ENCODE measurements at places on chromosomes 5 and 9.

DNA sequence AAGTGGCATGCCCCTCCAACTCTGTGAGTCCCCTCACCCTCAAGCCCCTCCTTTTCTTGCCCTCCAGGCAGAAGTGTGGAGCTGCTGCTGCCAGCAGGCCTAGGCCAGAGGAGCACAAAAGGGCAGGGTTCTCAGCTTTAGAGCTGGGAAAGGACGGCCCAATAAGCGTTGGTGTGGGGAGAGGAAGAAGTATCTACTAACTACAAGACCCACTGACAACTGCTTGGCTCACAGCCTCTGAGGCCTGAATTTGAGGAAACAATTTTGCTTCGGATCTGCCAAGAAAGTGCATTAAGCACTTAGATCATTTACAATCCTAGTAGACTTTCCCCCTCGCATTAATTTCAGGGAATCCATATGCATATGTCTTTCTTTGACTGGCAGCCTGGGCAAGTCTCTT is 179.4 kb downstream of the SNX18 start:
- no peak for DNase-seq

DNA sequence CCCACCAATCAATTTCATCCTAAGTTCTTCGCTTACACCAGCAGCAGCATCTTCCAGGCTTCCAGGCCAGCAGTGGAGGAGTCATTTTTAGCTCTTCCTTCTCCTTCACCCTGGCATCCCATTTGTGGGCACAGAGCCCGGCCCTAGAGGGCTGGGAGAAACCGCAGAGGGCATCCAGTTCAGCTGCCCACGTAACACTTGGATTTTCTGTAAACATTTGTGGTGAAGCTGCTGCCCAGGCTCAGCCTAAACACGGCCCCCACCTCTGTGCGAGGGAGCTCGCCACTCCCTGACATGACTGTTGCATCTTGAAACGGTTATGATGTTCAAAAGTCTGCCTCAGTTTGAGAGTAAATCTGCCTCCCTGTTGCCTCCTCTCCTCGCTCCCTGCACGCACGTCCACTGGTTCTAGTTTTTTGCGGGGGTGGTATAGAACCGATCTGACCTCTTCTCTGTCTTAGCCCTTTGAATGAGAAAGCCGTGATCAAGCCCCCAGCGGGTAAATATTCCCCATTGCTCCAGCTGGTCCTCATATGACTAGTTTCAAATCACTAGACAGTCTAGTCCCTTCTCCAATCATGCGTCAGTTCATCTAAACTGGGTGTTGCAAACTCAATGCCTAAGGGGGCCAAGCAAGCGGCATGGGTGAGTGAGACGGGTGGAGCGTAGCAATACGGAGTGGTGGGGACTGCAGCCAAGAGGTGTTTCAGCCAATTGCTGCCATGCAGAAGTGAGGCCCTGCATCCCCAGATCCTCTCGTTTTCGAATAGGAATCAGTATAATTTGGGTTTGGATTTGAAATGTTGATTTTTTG is 34.9 kb upstream of the N4BP3 start:
- peak; percentile 26 for DNase-seq

GRCh38 chr5:14794583-14795230 is 76.9 kb downstream of the ANKH start:
- DNase-seq: no peak

- no peak for DNase-seq
Measured at GRCh38 chr5:157959370-157959769, 100.4 kb upstream of the CLINT1 start.

DNA sequence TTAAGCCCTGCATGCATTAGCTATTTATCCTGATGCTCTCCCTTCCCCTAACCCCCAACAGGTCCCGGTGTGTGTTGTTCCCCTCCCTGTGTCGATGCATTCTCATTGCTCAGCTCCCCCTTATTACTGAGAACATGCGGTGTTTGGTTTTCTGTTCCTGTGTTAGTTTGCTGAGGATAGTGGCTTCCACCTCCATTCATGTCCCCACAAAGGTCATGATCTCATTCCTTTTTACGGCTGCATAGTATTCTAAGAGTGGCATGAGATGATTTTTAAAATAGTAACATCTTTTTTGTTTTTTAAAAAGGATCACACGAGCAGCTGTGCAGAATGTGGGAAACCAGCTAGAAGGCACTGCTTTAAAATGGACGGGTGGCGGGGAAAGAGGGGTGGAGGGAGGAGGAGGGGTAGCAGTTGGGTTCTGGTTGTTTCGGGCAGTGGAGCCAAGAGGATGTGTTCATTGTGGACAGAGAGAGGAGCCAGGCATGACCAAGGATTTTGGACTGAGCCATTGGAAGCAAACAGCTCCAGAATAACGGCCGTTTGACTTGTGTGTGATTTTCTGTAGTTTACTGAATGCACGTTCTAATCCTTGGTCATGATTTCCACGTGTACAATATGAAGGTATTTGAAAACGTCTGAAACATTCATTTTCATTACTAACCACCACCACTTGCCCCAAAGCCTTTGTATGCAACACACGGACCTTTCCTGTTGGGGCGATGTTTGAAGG is 1.7 kb upstream of the TENT4A start:
- no peak for DNase-seq

DNA sequence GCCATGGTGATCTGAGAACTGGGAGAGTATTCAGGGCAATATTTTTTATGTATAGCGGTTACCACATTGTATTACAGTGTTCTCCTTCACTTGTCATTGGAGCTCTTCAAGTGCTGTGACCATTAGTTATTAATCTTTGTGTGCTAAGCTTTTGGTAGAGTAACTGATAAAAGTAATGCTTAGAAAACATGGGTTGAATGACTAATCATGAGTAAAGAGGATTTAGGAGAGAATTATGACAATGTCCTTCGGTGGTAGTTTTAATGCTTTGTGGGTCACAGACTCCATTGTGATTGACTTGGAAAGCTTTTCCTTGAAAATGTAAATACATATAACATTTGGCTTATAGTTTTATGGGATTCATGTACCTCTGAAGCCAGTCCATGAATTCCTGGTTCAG is 21.4 kb downstream of the TGFBR1 start:
- DNase-seq: no peak

DNA sequence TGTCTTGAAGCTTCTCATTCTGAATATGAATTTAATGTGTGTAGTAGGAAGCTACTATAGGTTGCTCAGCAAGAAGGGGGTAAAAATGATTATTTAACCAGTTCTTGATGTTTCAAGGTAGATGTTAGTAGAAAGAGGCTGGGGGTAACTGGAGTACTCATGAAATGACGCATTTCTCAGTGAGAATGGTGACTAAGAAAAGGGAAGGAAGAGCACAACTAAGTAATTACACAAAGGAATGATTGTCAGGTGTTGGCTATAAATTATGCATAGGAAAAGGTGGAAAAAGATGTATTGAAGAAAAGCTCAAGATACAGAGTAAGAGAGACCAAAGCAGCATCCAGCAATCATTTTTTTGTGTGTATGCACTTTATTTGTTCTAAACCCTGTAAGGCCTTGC is 1.4 kb upstream of the PSIP1 start:
- DNase-seq: peak; percentile 35

GRCh38 chr5:180593446-180594206 is 2.3 kb upstream of the SCGB3A1 start:
- no peak for DNase-seq

- DNase-seq: no peak
Measured at GRCh38 chr5:24819841-24820240, 175.1 kb upstream of the CDH10 start.

DNA sequence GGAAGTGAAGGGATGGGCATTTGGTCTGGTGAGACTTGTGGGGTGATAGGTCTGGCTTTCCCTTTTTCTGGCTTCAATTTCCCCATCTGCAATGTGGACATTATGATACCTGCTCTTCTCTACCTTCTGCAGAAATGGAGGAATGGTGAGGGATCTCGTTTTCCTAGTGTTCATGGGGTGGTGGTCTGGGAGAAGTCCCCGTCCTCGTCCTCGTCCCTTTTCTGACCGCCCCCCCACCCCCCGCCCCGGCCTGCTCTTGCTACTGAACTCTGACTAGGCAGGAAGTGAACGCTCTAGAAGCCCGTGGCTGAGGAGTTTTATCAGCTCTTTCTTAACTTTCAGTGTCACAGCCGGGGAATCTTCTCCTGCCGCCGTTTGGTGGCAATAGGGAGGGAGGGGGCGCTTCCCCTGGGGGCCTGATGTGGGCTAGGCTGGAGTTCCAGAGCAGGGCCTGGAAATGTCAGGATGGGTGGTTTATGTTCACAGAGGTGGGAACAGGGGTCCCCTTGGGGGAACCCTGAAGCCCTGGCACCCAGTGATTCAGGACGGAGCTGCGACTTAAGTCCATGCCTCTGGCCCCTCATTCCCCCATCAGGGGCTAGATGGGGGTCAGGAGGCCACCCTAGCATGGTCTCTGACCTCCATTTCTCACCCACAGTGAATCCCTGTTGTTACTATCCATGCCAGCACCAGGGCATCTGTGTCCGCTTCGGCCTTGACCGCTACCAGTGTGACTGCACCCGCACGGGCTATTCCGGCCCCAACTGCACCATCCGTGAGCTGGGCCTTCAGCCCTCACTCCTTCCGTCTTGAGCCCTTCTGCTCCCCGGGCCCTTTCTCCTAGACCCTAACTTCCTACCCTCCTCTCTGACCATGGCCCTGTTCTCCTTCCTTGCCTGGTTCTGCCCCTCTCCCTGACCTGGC is 6.7 kb downstream of the PTGS1 start:
- no peak for DNase-seq

DNA sequence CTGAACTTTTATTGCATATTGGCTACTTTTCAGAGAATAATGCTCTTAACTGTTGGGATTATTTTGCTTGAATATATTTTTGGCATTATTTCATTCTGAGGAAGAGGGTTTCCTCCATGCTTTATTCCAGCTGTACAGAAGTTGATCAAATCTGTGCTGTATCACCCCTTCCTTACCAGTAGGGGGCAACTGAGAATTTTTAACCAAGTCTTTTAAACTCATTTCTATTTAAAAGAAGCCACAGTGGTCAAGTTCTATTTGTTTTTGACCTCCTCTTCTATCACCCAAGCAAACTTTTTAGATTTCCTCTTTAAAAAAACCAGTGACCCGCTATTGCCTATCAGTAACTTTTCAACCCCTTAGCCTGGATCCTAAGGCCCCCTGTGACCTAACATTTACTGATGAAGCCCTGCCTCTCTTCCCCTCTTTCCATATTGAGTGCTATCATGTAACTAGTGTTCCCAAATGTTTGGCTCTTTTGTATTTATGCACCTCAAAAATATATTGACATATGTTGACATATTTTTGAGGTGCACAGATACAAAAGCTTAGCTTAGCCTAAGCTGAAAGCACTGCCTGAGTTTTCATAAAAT is 80.6 kb downstream of the FBXO4 start:
- DNase-seq: peak; percentile 31

DNA sequence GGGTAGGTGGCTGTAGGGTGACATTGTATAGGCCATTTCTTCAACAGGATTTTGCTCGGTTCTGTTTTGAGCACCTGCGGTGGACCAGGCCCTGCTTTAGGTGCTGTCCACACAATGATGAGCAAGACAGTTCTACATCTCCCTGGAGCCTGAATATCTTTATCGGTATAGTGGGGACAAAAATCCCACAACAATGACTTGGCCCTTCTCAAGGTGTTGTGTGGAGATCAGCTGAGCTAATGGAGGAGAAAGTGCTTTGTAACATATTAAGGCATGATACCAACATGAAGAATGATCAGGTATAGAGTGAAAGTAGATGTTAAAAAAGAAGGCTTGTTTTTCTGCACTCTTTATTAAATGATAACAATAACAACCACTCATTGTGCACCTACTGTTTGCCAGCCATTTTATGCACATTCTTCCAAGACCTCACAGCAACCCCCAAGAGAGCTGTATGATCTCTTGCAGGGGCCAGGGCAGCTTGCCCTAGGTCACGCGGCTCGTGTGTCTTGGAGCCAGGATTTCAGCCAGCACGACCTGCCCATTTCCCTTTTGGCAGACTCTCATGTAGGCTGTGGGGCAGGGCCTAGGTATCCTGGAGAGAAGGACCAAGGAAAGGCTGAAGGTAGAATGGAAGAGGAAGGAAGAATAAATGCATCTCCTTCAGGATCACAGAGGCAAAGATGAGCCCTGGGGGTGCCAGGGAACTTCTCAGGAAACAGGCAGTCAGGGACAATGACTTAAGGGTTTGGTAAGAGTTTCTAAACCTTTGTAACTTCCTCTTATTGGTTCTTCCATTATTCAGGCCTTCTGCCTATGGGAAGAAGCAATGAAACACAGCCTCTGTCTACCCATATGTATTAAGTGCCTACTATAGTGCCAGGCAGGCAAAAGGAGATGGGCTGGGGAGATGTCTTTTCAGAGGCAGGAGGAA is 50.0 kb upstream of the PPARGC1B start:
- no peak for DNase-seq

DNA sequence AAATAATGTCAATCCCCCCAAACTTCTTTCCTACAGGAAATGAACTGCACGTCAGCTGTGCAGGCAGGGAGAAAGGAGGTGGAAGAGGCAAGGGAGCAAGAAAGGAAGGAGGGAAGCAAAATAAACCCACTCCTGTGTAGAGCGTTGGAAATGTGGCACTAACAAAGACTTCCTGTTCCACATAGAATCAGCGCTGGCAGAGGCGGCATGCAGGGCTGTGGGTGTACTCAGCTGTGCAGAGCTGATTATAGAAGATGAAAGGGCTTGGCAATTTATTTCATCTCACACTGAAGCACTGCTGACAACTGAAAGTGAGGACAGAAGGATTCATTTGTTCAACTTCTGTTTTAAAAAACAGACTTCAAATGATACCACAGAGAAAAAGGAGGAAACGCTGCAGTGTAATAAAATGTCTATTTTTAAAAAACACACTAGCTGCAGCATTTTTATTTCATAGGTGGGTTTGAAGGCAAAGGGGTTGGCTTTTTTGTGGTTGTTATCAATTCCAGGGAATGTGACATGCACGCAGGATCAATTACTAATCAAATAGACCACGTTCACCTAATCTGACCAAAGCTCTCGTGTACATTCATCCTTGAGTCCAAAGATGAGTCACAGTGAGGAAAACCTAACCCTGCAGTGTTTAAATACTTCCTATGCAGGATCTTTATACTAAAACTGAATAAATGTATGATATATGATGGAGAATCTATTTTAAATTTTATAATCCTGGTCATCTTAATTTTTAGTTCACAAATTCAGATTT is 583.5 kb downstream of the ZNF608 start:
- peak; percentile 1 for DNase-seq

- no peak for DNase-seq
Measured at GRCh38 chr5:130964231-130965202, 200.5 kb downstream of the HINT1 start.

DNA sequence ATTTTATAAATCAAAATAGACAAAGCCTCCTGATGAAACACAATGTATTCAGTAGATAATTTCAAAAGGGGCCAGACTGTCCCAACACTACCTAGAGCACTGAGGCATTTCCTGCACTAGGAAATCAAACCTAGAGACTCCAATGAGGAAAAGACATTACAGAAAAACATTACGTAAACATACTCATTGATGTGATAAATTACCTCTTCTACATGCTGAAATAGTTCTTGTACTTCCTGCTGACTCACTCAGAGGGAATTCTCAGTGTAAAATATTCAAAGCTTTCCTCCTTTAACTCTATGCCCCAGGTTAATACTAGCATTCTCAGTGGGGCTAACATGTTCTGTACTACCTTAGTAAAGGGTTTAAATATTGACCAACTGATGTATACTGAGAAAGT is 178.0 kb downstream of the ESM1 start:
- DNase-seq: no peak

- DNase-seq: peak; percentile 93
Measured at GRCh38 chr9:3507395-3508077, 18.3 kb downstream of the RFX3 start.

- DNase-seq: peak; percentile 21
Measured at GRCh38 chr9:134181648-134182034, 17.3 kb upstream of the RNU6ATAC start.

GRCh38 chr5:43432486-43433375 is 20.5 kb upstream of the CCL28 start:
- DNase-seq: peak; percentile 74

- peak; percentile 52 for DNase-seq
Measured at GRCh38 chr5:131749138-131749537, 47.7 kb downstream of the FNIP1 start.

- DNase-seq: no peak
Measured at GRCh38 chr5:44932922-44933585, 124.3 kb downstream of the MRPS30 start.

Measured in NB4 (cell line).